ENCODE measurements at places on chromosomes 6 and 20.

DNA sequence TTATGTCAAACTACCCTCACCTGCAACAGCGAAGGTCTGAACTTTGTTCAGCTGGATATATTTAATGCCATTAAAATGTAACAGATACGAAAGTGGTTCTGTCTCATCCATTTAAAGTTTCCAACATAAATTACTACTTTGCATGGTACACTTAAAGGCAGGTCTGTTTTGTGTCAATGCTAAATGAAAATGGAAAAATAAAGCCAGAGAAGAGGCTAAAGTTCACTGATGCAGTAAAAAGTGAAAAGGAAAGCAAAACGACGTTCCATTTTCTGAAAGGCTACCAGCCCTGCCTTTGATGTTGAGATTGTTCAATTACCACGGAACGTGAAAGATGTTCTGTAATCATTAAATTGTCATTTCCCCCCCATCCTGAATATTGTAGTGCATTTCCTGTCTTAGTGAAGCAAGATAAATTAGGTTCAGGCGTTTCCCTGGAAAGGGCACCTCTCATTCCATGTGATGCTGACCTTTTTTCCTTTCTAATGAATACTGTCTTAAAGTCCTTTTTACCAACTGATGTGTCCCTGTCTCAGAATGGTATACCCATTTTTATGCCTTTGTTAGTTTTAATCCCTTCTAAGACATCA is 334.7 kb upstream of the JAG1 start:
- no peak for DNase-seq

- DNase-seq: no peak
Measured at GRCh38 chr20:38091441-38092216, 58.1 kb downstream of the RPRD1B start.

- DNase-seq: no peak
Measured at GRCh38 chr6:75794351-75794846, 45.4 kb downstream of the MYO6 start.

- DNase-seq: no peak
Measured at GRCh38 chr6:139447656-139447975, 73.2 kb upstream of the CITED2 start.

DNA sequence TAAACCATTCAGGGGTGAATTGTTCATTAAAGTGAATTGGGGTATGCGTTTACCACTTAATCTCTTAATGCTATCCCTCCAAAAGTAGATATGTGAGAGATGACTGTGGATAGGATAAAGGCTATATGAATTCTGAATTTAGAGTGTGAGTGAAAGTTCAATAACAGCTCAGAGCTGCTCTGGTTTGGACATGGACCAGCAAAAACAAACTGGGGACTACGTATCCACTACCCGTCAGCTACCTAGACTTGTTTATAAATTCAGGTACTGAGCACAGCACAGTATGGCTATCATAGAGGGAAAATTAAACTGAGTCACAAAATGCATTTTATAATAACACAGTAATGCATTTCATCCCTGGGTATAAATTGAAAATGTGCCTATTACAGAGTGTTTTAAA is 44.4 kb downstream of the HDDC2 start:
- no peak for DNase-seq

DNA sequence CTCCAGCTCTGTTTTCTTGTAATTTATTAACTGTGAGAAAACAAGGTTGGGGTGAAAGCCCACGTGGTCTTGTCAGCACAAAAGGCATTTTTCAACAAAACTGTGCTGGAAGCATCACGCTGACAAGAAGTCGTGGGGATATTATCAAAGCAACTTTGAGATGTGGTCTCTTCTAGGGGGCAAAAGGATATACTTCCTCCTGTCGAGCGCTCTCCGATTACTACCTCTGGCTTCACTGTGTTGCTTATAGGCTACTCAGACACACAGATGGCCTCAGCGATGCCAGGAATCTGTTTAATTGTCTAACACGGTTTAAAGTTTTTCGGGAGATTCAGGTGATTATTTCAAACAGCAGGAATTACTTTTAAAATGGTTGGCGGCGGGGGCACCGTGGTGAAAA is 275.9 kb upstream of the SOX4 start:
- no peak for DNase-seq

- DNase-seq: peak; percentile 4
Measured at GRCh38 chr6:170124150-170124549, 166.7 kb downstream of the DLL1 start.

GRCh38 chr20:23246717-23247664 is 103.6 kb upstream of the NXT1 start:
- DNase-seq: no peak

DNA sequence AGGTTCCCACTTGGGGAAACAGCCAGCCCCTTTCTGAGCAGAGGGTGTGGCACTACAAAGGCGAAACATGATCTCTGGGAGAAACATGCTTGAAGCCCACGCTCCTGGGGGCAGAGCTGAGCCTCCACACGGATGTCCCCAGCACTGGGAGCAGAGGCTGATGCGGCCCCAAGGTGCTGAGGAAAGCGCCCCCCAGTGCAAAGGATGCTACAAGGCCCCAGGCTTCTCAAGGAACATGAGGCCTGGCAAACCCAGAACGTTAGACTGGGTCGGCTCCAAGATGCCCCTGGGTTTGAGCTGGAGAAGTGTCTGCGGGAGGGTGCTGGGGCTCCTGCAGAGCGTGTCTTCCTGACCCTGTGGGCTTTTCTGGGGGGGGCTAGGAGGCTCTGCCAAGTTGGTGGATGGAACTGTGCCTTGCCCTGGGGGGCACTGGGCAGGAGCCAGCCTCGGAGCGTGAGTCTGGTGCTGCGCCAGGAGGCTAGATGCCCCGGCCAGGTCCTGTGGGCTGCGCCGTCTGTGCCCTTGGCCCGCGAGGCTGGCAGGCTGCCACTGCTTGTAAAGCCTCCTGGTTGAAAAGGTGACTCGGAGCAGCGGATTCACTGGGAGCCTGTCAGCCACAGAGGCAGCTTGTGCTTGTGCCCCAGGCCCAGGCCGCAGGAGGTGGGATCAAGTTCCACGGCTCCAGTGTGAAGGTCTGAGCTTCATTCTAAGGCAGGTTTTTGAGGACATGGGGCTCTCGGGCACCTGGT is 8.1 kb downstream of the SYNJ2 start:
- no peak for DNase-seq

- DNase-seq: no peak
Measured at GRCh38 chr6:170441316-170441715, 111.8 kb downstream of the PSMB1 start.

GRCh38 chr20:50284811-50285375 is 94.3 kb downstream of the CEBPB start:
- no peak for DNase-seq

DNA sequence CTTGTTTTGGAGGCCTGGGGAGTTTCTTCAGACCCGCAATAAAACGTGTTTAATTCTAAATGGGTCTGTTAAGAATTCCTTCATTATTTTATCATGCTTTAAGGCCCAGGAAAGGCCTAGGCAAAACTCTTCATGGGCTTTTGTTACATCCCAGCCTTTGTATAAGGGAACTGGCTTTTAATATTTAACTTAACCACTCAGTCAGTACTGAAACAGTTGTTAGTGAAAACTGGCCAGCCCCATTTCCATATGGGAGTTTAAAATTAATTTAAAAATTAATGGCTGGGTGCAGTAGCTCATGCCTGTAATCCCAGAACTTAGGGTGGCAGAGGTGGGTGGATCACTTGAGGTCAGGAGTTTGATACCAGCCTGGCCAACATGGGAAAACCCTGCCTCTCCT is 213.2 kb upstream of the FKBP1C start:
- no peak for DNase-seq

- DNase-seq: no peak
Measured at GRCh38 chr6:26016963-26017631, 54.5 kb downstream of the TRIM38 start.

DNA sequence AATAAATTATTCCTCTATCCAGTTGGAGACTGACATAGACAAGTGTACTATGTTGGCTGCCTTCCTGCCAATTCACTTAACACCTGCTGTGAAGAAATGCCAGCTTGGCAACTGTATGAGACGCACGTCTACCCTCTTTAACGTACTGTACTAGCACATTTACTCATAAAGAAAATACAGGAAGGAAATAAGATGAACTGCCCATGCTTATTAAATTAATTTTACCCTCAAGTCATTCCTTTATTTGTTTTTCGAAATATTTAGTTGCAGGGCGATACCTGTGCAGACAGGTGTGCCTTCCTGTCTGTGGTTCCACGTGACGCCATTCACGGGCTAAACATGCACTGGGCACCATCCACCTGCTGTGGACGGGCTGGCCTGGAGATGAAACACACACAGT is 52.0 kb downstream of the PSMG4 start:
- DNase-seq: no peak

- no peak for DNase-seq
Measured at GRCh38 chr6:81026041-81026553, 726.4 kb downstream of the TENT5A start.

- DNase-seq: no peak
Measured at GRCh38 chr20:1804554-1804956, 90.7 kb upstream of the SIRPA start.

DNA sequence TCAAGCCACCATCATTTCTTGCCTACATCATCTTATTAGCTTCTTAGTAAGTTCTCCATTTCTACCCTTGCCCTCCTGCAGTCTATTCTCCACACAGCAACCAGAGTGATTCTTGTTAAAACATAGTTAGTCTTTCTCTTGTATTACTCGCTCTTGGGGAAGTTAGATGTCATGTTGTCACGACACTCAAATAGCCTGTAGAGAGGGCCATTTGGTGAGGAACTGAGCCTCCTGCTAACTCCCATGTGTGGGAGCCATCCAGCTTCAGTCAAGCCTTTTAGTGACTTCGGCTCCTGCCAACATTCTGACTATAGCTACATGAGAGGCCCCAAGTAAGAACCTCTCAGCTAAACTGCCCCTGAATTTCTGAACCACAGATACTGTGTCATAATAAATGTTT is 395.4 kb downstream of the CDC5L start:
- no peak for DNase-seq

GRCh38 chr6:41269716-41270115 is 16.8 kb downstream of the TREM1 start:
- DNase-seq: no peak

- no peak for DNase-seq
Measured at GRCh38 chr6:20817806-20818320, 283.6 kb downstream of the CDKAL1 start.

DNA sequence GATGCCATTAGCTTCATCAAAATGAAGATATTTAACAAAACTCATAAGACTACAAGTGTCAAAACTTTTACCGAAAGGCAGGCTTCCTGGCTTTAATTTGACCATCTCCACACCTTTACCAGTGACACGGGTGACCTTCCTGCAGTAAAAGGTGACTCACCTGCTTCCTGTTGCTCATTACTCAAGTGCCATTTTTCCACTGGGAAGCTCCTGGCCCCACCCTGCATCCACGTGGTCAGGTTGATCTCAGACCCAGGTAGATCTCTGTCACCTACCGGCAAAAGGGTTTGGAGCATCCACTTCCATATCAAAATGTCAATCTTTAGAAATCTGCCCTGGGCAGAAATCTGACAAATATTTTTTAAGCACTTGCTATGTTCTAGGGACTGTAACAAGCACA is 31.9 kb upstream of the CDH4 start:
- DNase-seq: no peak

DNA sequence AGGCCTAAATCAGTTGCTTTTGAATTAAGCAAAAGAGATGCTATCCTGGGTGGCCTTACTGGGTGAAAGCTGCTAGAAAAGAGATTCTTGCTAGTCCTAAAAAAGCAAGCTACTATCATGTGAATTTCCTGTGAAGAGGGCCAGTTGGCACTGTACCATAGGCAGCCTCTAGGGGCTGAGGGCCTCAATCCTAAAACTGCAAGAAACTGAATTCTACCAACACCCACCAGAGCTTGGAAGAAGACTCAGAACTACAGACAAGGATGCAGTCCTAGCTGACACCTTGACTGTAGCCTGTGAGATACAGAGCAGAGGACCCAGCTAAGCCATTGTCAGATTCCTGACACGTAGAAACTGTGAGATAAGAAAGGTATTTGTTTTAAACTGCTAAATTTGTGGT is 24.5 kb downstream of the CLIC5 start:
- no peak for DNase-seq

GRCh38 chr6:36171573-36171972 is 25.0 kb upstream of the BRPF3 start:
- DNase-seq: no peak

GRCh38 chr20:38296433-38296832 is 7.5 kb upstream of the BPI start:
- no peak for DNase-seq

DNA sequence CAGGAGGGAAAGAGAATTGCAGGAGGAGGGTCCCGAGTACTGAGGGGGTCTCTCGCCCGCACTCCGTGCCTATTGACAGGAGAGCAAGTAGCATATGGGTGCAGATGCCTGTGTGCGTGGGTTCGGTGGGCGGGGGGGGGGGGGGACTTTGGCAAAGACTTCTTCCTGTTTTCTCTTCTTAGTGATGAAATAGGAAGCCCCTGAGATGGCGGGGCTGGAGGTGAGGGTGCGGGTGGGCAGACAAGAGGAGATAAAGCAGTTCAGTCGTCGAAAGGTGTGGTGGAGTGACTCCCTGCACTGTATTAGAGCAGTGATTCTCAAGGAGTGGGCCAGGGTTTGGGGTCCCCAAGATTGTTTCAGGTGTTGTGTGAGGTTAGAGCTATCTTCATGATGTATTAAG is 3.7 kb downstream of the NAA20 start:
- DNase-seq: no peak
